ENCODE measurements at places on chromosomes 1 and 21.

DNA sequence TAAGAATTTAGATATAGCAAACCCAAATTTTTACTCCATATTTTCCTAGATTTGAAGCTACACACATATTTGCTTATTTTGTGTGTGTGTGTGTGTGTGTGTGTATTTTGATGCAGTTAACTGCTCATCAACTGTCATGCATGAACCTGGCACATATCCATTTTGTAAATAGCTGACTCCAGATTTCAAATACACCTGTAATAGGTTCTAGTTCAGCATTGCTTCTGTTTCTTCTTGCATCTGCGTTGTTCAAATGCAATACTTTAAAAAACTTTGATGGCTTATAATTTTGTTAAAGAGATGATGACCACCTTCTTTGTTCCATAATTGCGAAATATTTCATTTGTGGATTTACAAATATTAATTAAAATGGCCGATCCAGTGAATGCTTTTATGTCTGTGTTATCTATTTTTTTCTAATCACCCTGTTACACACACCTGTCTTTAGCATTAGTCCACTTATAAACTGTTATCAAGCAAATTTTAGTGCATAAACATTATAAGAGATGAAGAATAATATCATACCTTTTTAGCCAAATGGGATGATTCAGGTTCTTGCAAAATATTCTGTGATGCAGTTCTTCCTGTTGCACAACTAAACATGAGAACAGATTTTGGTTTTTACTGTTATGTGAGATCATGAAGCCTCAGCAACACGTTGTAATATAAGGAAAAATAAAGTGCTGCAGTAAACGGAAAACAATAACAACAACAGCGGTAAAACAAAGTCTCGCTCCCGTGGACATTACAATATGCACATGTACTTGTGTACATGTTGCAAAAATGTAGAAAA lies 12.7 kb upstream of the S100A11 start:
- no peak for DNase-seq

GRCh38 chr1:79708646-79709265 lies 702.2 kb upstream of the ADGRL4 start:
- DNase-seq = no peak

DNA sequence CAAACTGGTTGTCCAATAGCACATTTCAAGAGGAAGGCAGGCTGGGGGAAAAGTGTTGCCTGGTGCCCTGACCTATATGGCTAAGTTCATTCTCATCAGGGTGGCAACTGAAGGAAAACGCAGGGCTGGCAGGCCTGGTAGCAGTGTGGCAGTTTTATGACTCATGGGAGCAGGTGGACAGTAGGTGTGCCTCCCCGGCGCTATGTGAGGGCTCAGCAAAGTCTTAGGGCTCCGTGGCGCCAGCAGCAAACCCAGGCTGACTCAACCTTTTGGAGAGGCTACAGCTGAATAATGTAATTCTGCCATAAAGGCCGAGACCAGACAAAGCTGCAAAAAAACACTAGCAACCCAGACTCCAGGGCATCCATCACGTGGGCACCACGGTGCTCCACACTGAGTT lies 23.6 kb downstream of the GADD45A start:
- no peak for DNase-seq

GRCh38 chr1:33610864-33611455 lies 138.5 kb downstream of the ZSCAN20 start:
- no peak for DNase-seq

- no peak for DNase-seq
Measured at GRCh38 chr1:155169541-155169940, 3.6 kb downstream of the KRTCAP2 start.

GRCh38 chr1:209485167-209485566 lies 98.3 kb upstream of the CAMK1G start:
- no peak for DNase-seq

- DNase-seq = no peak
Measured at GRCh38 chr21:43712268-43712942, 6.5 kb upstream of the PDXK start.

- DNase-seq = no peak
Measured at GRCh38 chr1:171635661-171636060, 13.6 kb downstream of the MYOCOS start.

DNA sequence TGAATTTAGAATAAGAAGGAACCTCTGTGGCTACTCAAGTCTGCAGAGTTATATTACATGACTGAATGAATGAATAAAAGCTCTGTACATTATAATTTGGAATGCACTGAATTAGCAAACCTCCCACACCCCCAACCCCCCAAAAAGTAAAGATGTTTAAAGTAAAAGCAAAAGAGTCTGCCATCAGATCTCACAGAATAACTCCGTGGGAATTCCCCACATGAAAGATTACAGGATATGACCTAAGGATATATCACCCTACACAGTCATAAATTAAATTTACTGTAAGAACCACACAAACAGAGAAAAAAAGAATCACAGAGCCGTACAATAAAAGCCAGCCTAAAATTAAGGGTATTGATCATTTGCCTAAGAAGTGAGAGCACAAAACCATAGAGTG lies 587.3 kb downstream of the PTPRC start:
- DNase-seq = no peak

DNA sequence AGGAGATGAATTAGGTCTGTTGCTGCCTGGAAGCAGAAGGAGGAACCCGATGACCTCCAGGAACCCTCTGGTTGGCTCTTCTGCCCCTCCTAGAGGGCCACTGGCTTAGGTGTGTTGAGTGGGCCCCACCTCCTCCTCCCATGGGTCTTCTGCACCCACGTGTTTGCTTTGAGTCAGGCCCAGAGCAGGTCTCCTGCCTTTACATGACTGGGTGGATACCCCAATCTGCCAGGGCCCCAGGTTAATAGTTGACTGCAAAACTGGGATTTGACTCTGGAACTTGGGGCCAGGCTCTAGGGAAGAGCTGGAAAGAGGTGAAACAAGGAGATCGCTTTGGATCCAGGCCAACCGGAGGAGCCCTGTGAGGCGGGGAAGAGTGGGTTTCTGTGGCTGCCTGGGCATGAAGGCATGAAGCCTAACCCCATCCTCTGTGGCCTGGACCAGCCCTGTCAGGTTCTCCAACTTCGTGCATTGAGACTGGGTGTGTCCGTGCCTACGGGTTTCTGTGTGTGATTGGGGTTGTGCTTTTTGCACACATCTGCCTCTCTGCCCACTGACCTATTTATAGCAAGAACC lies 7.8 kb upstream of the LAD1 start:
- no peak for DNase-seq

DNA sequence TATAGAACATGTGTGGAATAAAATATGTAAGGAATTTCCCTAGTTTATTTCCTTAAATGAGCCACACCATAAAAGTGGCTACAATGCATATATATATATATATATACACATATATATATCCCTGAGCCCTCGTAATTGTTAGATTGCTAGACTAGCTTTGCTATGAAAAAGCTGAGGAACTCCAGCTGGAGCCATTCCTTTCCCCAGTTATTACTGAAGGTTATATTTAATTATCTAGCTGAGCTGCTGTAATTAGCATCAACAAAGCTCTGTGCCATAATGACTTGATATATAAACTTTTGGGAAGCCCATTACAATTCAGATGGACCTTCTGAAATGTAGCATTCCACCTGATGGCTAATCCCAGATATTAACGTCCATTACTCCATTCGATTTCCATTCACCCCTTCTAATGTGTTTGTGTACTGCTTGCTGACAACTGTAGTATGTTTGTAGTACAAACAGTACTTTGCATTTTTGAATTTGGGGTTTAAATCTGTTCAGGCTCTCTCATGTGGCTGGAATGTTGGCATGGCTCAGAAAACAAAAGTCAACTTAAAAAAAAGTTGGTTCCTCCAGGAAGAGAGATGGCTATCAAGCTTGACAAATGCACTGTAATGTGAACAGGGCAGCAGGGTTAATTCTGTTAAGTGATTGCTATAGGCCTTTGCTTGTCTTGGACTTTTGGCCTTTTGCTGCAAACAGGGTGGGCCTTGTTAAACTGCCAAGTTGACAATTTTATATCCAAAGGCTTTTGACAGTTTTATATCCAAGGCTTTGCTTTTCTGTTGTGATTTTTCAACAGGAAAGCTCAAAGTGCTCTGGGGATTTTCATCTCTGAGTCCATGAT lies 170.0 kb downstream of the LTN1 start:
- DNase-seq = no peak

DNA sequence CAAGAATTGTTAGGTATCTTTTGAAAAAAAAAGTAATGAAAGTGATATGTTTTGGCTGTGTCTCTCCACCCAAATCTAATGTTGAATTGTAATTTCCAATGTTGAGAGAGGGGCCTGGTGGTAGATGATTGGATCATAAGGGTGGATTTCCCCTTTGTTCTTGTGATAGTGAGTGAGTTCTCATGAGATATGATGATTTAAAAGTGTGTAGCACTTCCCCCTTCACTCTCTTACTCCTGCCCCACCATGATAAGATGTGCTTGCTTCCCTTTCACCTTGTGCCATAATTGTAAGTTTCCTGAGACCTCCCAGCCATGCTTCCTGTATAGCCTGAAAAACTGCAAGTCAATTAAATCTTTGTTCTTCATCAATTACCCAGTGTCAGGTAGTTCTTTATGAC lies 70.7 kb downstream of the XCL2 start:
- DNase-seq = no peak

GRCh38 chr1:82978461-82979324 lies 1020.2 kb downstream of the TTLL7 start:
- no peak for DNase-seq

GRCh38 chr1:108815566-108815965 lies 41.3 kb downstream of the AKNAD1 start:
- DNase-seq = no peak

DNA sequence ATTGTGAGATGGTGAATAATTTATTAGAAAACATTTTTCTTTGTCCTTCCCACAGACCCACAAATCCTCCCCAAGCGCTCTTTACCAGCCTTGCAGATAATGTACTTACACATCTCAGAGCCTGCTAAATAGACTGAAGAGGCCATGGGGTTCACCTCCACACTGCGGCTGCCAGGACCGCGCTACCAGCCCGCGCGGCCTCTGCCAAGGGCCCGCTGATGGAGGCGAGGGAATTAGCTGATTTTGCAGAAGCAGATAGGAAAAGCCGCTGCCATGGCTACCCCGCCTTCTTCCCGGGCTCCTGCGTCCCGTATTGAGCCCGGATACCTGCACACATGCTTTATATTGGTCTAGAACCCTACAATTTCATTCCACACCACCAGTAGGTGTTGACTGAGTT lies 248.0 kb upstream of the FOXD3 start:
- DNase-seq = no peak

- DNase-seq = no peak
Measured at GRCh38 chr1:81209461-81209860, 591.3 kb upstream of the ADGRL2 start.

DNA sequence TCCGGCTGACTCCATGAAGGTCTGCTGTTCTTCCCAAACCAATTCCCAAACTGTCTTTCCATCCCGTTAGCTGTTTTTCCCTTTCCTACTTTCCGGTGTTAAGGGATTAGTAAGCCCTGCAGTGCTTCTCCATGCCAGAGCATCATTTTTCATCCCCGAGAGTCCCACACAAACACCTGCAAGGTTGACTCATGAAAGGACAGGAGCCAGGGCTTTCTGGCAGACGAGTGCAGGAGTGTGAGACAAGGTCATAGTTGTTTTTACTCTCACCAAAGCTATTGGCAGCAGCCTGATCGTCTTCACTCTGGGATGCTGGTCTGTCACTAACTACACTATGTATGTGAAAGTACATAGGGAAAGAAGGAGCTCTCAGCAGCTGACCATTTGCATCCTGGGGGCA lies 10.2 kb upstream of the BECN2 start:
- DNase-seq = no peak

DNA sequence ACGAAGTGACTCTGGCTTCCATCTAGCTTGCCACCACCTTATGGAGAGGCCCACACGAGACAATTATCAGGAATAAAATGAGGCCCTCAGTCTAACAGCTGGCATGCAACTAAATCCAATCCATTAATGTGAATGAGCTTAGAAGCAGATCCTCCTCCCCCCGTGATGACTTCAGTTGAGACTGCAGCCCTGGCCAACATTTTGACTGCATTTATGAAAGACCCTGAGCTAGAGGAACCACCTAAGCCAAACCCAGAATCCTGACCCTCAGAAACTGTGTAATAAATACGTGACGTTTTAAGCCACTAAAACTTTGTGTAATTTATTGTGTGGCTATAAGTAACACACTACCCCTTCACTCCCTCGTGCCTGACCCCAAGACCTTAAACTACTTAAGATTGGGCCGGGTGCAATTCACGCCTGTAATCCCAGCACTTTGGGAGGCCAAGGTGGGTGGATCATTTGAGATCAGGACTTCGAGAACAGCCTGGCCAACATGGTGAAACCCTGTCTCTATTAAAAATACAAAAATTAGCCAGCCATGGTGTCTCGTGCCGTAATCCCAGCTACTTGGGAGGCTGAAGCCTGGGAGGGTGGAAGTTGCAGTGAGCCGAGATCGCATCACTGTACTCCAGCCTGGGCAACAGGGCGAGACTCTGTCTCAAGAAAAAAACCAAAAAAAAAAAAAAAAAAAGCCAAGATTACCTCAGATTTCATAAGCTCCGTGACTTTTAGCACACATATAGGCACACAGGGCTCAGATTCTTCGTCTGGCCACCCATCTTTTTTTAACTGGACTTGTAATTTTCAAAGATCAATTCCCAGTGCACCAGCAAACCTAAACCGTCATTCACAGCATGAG lies 72.5 kb downstream of the ENAH start:
- no peak for DNase-seq

- DNase-seq = no peak
Measured at GRCh38 chr1:108012553-108012952, 47.6 kb upstream of the VAV3 start.

DNA sequence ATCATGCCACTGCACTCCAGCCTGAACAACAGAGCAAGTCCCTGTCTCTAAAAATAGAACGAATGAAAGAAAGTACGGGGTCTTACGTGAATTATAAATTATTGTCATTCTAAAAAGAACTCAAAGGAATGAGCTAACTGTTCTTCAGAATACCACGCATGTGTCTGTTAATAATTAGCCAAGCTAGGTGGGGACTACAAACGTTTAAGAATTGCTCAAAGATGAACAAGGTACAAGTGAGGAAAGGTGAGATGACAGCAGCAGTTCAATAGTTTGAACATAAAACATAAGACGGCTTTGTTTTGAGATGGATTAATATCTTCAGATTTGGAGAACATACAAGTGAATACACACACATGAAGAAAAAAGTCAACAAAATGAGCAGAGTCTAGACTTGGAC lies 79.6 kb downstream of the UBR4 start:
- DNase-seq = no peak

DNA sequence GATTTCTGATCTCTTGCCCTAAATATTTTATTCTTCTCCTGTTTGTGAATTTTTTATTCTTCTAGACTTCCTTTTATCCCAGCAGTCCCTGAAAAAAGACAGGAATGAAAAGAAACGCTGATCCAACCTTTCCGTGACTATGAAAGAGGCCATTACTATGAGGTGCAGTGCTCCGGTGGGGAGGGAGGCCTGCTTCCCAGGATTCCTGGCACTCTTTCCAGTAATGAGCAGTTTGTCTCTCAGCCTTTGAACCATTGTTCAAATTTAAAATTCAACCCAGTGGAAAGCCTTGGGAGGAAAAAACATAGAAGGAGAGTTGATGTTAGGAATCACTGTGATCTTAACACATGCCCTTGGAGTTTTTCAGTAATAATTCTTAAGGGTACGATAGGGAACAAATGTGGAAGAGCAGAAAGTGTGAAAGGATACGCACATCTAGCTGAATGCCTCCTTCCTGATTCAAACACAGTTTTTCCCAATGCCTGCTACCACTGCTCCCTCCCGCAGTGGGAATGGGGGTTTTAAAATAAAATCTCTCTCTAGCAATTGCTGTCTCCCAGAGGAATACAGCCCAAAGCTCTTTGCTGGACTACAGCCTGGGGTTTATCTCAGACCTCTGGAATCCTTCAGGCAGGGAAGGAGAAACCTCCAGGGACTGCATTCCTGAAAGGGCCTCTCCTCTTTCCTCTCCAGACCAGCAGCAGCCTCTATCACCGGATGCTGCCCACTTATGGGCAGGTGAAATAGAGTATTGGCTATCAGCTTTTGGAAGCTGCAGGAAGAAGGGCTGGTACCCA lies 6.1 kb downstream of the IER5 start:
- no peak for DNase-seq

Data from left ventricle myocardium superior (tissue), 1 donor.